ENCODE measurements at places on chromosomes 5 and 9.

- no peak for DNase-seq
These were observed 46.5 kb upstream of the FOXI1 start for GRCh38 chr5:170059221-170059620.

DNA sequence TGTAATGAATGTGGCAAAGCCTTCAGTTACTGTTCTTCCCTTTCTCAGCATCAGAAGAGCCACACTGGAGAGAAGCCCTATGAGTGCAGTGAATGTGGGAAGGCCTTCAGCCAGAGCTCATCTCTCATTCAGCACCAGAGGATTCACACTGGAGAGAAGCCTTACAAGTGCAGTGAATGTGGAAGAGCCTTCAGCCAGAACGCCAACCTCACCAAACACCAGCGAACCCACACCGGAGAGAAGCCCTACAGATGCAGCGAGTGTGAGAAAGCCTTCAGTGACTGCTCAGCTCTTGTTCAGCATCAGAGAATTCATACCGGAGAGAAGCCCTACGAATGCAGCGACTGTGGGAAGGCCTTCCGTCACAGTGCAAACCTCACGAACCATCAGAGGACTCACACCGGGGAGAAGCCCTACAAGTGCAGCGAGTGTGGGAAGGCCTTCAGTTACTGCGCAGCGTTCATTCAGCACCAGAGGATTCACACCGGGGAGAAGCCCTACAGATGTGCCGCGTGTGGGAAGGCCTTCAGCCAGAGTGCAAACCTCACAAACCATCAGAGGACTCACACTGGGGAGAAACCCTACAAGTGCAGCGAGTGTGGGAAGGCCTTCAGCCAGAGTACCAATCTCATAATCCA, 6.8 kb downstream of the RPL12 start:
- no peak for DNase-seq

DNA sequence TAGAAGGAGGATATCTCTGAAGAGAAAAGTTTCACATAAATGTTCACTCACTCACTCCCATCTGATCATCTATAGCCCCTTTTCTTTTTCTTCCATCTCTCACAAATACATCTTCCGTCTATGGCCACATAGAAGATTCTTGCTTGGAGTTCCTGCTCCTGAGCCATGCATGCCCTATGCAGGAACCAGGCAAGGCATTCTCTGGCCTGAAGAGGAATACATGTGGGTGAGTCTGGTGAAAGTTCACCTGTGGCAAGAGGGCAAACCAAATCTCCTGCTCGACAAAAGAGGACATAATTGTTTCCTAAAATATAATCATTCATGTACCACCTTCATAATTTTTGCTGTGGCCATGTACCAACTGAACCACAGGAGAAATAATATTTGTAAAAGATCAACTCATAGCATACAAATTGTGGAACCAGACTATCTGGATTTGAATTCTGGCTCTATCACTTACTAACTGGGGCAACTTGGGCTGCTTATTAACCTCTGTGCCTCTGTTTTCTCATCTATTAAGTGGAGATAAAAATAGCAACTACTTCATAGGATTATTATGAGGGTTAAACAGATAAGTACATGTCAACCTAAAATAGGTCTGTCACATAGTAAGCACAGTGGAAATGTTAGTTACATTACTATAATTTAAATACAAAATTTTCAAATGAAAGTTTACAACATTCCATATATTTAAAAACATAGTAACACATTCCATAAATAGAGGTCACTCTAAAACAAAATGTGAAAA, 121.2 kb upstream of the NFIB start:
- DNase-seq = no peak

DNA sequence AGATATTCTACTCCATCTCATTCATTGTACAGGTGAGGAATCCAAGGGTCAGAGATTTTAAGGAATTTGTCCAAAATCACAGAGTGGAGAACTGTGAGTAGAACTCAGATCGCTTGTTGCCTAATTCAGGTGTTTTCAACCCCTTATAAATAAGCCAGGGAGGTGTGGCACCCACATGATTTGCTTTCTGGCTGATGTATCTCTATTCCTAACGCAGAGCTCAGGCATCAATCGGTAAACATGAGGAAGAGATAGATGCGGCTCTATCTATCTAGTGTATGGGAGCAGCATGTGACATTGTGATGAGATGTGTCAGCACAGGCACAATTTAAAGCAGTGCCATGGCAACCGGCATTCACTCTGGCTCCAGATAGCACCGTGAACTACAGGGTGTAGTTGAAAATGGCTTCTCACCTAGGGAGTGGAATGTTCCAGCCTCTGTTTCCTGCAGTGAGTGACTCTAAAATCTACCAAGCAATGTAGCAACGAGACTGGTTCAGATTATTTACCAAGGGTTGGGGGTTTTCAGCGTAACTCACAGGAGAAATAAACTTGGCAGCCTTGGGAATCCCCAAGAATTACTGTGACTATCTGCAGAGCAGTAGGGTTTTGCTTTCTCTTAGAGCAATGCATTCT, 53.4 kb upstream of the SUB1 start:
- no peak for DNase-seq

DNA sequence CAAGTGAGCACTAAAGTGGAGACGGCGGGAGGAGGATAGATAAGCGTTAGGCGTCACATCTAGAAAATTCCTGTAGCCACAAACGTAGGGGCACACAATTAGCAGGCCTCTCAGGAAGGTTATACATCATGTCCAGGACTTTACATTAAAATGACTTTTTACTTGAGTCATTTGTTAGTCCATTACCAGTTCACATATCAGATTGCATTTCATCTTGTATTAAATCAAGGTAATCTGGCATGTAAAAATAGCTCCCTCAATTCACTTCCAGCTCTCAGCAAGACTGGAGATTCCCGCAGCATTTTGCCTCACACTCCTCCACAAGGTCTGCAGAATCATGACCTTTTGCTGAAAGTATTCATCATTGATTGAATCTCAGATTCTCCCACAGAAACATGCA, 118.8 kb downstream of the PRDM6 start:
- no peak for DNase-seq

- DNase-seq = no peak
These were observed 22.0 kb upstream of the SCGB3A1 start for GRCh38 chr5:180613188-180613813.

DNA sequence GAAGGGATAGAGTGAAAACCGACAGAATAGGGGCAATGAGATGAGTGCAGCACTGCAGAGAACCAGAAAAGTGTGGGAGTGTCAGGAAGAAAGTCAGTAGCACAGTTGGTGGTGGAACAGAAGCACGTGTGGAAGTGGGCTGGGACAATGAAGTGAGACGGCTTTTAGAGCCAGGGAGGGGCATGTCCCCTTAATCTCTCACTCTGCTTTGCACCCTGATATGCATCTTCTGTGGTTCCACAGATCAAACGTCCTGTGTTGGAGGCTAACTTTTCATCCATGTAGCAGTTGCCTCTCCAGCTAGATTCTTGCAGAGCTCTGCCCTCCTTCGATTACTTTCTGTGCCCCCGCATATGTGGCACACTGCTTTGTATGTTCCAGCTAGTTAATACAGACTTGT, 163.6 kb downstream of the DOCK8 start:
- no peak for DNase-seq

DNA sequence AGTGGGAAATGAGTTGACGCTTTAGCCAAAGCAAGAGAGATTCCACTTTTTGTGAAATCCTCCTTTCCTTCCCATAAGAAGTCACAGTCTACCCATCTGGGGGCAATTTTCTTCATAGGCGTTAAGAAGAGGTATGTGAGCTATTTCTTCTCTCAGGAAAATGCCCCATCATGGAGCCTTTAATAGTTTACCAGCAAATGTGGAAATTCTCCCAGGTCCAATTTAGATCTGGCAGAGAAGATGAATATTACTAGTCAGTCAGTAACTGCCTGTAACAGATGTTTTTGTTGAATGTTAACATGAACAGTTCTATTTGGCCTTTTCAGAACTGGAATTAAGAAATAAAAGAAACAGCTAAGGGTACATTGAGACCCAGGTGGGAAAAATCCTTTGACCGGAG, 156.4 kb upstream of the RFX3 start:
- DNase-seq = no peak

GRCh38 chr5:31794009-31794408, 155.1 kb downstream of the PDZD2 start:
- no peak for DNase-seq

- no peak for DNase-seq
These were observed 559.0 kb upstream of the DAP start for GRCh38 chr5:11319836-11320580.

GRCh38 chr9:77561331-77562018, 86.6 kb downstream of the GNA14 start:
- no peak for DNase-seq

DNA sequence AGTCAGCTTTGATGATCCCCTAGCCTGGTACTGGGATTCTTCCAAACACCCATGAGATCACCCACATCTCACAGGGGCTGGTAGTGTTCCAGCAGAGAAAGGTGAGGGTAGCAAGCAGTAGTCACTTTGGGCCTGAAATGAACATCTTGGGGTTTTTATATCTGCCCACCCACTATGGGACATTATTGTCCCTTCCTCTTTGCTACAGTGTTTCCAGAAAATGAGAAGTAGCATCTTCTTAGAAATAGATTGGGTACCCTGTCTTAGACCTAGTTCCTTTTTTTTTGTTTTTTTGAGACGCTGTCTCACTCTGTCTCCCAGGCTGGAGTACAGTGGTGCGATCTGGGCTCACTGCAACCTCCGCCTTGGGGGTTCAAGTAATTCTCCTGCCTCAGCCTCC, 249.2 kb upstream of the ANKRD55 start:
- DNase-seq = no peak

GRCh38 chr5:116013936-116014335, 18.3 kb upstream of the ARL14EPL start:
- no peak for DNase-seq

GRCh38 chr5:150148117-150148927, 7.3 kb downstream of the PDGFRB start:
- no peak for DNase-seq

- DNase-seq = no peak
These were observed 4.7 kb upstream of the CLTB start for GRCh38 chr5:176420972-176421544.

GRCh38 chr9:76893395-76893932, 12.4 kb downstream of the PRUNE2 start:
- DNase-seq = no peak

- DNase-seq = no peak
These were observed 5.2 kb upstream of the PKN3 start for GRCh38 chr9:128696923-128697707.

DNA sequence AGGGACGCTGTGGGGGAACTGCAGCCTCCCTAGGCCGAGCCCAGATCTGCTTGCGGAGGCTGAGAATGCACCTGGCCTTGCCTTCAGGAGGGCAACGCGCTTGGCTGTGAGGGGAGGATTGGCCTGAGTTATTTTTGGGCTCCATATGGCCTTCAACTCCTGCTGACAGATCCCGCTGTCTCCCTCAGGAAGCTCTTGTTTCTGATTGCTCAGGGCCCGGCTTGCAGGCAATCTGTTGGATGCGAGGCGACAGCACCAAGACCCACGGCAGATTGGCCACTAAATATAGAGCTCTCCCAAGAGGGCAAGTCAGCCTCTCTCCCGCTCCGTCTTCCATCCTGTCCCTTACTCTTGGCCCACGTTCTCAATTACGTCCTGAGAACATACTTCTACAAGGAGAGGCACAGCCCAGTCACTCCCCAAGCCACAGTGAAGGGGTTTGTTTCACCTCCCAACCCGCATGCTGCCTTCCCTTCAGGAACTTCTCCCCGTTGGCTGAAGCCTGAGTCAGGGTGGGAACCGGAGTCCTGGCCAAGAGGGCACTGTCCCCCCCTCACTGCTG, 53.6 kb downstream of the RASGEF1C start:
- DNase-seq = peak; percentile 28

GRCh38 chr9:114300846-114301797, 21.8 kb upstream of the ORM1 start:
- no peak for DNase-seq

GRCh38 chr9:128148509-128149000, 698 bp upstream of the LCN2 start:
- DNase-seq = no peak

DNA sequence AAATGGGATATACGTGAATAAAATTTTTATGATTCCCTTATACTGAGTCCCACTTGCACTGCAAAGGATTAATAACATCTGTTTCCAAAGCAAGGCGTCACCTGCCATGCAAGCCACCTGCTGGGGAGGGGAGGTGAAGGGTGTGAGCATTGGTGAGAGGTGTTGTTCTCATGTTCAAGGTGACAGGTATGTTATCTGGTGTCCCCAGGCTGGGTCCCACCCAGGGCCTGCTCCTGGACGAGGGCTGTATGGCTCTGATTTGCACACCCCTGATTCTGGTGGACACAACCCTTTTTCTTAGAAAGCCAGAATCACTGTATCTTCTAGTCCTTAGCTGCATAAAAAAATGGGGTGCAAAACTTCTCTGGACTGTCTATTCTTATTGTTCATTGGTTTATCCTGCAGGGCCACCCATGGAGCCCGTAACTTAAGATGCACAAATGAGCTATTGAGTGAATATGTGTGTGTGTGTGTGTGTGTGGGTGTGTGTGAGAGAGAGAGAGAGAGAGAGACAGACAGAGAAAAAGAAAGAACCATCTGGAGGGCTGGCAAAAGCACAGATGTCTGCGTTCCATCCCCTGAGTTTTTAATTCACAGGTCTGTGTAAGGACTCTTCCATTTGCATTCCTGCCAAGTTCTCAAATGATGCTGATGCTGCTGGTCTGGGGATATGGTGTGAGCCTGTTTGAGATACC, 53.7 kb downstream of the SYK start:
- no peak for DNase-seq

DNA sequence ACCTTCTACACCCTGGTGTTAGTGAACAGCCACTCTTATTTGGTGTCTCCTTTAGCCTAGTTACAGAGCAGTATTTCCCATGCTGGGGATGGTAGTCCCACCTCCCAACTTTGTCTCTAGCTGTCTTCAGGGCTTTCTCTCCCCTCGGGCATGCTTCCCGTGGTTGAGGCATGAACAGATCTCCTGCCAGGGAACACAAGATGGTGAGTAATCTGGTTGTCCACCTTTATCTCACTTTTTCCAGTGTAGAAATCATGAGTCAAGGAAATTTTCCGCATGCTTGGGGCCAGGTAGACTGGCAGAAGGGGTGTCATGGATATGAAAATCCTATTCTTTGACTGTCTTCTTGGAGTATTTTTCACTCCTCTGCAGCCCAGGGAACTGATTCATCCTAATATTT, 532.9 kb downstream of the ANXA1 start:
- no peak for DNase-seq

- no peak for DNase-seq
These were observed 68.4 kb downstream of the PPARGC1B start for GRCh38 chr5:149798466-149798865.

GRCh38 chr9:34717996-34718614, 8.2 kb upstream of the CCL21 start:
- DNase-seq = no peak

Measured in liver (tissue), 10 donors.